ENCODE measurements at places on chromosomes 5 and 9.

DNA sequence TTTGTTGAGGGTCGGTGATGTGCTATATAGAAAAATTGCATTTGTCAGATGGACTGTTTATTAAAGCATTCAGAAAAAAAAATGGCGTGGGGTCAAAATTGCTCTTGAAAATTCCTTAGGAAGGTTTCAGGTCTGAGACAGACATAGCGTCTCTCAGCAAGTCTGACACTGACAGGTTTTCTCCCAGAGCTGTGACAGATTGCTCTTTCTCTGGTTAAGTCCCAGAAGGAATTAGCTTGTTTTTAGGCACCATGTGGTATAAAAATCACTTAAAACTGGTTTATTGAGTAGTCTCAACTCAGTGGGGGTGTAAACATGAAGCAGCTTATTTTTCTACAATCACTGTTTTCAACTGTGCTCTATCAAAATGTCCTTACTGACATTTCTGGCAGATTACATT is 1379.8 kb downstream of the MAT2B start:
- no peak for ATAC-seq

DNA sequence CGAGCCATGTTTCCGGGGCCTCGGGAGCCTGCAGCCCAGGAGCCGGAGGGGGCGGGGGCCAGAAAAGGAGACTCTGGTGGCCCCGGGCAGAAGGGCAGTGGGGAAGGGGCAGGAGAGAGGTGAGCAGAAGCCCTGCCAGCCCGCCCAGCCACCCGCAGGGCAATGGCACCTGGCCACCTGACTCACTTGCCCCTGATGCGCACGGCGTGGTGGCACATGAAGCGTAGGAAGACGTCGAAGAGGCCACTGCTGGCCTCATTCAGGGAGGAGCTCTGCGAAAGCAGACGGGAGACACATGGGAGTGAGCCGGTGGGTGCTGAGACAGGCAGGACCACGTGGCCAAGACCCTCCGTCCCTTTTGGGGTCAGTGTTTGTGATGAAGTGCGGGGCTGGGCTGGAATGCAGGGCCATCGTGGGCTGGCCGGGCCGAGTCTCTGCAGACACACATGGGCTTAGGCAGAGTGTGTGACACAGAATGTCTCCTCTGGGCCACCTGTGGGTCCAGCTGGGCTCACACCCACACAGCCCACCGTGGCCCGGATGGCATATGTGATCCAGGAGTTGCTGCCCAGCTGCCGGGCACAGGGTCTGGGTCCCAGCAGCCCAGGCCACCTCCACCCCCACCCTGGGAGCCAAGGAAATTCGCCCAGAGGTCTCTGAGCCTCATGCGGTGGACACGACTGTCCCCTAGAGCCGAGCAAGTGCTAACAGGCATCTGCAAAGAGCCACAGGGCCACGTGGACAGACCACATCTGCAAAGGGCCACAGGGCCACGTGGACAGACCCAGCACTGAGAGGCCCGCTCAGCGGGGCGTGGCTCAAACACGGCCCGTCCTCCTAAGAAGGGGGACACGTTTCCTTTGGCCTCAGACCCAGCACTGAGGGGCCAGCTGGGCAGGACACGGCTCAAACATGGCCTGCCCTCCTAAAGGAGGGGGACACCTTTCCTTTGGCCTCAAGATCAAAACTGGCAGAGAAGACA is 23.6 kb downstream of the TERT start:
- no peak for ATAC-seq

- ATAC-seq = no peak
Measured at GRCh38 chr5:117318528-117318927, 743.9 kb upstream of the SEMA6A start.

- ATAC-seq = peak; percentile 79
Measured at GRCh38 chr9:123349691-123350480, 6.1 kb upstream of the CRB2 start.

GRCh38 chr9:100281066-100281465 is 71.7 kb downstream of the TEX10 start:
- no peak for ATAC-seq
